Endothelial cell (in vitro differentiated cells): ENCODE measurements at places on chromosomes 5 and 9. TPM values are rescaled to one million over a fixed set of nuclear protein-coding genes. Genes with fewer than 3 reads are reported as not detected.
A peak's percentile ranks its signal among the peaks of the same experiment; 100 is the strongest.

DNA sequence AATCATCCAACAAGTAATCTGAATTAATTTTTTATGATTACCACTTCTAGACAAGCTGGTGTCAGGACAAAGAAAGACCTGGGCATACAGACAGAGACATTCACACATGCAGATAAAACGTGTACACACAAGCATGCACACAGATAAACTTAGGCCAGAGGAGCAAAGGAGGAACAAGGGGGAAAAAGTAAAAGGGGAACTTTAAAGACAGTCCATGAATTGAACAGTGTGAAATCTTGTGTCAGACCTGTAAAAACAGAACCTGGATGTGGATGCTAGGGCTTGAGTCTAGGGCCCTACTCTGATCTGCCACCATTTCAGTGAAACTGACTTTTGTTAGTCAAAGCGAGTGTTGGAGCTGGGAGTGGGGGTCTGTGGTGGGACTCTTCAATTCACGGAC lies 11.2 kb upstream of the ZSWIM6 start:
- DNase-seq = no peak

The SAXO1 gene
- total RNA-seq = not detected

DNA sequence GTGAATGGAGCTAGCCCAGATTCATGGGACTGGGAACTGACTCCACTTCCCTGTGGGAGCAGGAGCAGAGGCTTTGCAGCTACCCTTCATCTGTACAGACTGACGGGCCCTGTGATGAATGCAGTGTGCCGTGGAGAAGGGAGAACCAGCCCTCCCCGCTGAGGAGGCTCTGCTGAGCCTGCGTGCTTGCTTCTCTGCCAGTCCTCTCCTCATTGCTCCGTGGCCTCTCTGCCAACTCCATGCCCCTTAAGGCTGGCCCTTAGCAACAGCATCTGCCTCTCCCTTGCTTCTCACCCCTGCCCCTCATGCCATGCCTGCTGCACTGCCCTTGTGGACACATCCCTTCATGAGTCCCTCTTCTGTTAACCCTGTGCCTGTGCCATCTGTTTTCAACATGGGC lies 53.6 kb downstream of the GADD45G start:
- no peak for DNase-seq

GRCh38 chr5:43020399-43020746 lies 19.7 kb downstream of the ANXA2R start:
- DNase-seq = peak; percentile 13

- DNase-seq = peak; percentile 57
These were observed 4.8 kb downstream of the DNAJB5 start for GRCh38 chr9:34994260-34994899.

DNA sequence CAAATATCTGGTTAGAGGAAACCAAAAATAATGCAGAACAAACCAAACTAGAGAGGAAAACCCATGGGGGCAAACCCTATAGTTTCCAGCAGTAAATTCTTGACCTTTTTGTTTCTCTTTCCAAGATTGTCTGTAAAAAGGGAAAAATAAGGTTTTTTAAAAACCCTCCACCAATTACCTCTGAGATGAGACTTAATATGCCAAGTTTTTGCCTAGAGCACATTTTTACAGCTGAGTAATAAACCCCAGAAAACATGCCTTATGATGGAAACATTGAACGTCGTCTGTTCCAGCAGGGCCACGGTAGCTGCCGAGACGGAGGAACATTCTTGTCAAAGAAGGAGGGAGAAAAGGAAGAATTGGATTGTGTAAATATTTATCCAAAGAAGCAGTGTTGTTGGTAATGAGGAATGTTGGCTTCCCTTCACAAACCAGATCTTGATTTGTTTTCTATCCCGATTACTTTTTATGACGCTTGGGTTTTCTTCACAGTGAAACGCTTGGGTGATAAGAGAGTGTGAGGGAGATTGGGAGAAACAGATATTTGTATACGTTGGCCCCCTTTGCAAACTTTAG lies 17.3 kb upstream of the MSX2 start:
- DNase-seq = no peak

DNA sequence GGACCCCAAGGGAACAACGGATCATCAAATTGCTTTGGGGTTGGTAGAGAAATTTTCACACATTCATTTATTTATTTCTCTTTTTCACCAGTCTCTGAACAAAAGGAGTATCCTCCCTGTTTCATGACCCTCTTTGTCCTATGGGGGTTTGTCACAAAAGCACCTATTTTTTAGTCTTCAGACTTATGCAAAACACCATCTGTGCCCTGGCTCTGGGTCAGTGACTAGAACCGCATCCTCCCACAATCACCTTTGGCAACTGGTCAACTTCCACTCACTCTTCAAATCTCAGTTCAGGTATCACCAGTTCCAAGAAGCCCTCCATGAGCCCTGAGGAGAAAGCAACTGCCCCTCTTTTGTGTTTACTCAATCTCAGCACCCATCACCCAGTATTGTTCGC lies 395.7 kb downstream of the CDK5RAP2 start:
- DNase-seq = no peak

DNA sequence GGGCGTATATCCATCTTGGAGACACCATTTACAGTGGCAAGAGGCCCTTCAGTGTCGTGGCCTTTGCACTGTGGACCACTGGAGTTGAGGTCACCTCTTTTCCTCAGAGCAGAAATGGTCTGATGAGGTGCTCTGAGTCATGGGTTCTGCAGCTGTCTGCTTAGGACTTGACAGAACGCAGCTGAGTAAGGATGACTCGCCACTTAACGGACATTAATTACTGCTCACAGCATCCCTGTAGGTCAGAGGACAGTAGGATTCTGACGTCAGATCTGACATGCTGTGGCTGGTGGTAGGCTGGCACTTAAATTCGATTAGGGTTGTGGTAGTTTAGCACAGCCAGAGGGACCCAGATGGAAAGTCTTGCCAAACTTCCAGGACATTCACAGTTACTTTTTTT lies 479.4 kb downstream of the DMAC1 start:
- DNase-seq = no peak

GRCh38 chr5:172603251-172603806 lies 37.7 kb upstream of the NEURL1B start:
- DNase-seq = no peak

DNA sequence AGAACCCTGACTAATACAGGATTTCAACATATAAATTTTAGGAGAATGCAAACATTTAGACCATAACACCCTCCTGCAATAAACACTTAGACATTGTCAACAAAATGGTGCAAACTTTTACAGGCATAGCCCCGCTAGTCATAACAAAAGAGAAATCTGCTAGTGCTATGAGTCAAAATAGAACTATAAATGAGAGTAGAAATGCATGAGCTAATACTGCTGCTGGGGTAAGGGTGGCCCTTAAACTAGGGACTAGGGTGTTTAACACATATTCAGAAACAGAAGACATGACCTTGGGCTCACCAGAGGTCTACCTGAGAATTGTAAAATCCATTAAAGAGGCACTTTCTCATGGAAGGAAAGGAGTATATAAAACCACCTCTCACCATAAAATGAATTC lies 131.6 kb downstream of the TLR4 start:
- DNase-seq = no peak

- no peak for DNase-seq
These were observed 87.9 kb upstream of the TRIO start for GRCh38 chr5:14054965-14055963.

The HAVCR1 gene
- total RNA-seq = not detected

GRCh38 chr5:6448622-6449464 lies at the start of gene UBE2QL1:
TSS of gene UBE2QL1 (plus strand) at chr5:6448859. CDS start at chr5:6448894, 35 bp downstream.
- peak; percentile 18 for DNase-seq

DNA sequence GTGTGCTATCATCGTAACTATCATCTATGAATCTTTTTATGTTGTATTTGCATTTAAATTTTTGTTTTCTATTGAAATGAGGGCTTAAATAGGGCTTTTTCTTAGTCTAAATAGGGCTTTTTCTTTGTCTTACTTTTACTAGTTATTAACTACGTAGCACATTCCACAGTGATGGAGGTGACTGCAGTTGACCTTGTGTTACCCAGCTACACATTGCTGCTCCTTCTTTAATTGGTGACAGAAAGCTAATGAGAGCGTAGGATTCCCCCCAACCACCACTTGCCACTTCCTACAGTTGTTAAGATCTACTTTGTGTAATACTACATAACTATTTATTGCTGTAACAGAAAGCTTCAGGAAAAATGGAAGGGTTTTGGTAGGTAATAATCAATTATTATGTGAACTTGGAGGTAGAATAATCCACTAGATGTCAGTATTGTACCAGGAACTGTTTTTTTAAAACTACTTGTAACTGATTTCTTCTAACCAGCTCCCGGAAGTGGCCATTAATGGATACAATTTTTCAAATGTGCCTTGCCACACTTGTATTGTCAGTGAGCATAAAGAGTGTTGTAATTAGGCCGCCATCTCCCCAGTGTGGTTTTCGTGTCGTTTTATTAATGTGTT lies 18.0 kb downstream of the MTRR start:
- DNase-seq = no peak

GRCh38 chr5:62287237-62287636 lies 18.8 kb upstream of the KIF2A start:
- DNase-seq = no peak

- peak; percentile 38 for DNase-seq
These were observed 22.1 kb downstream of the SARDH start for GRCh38 chr9:133715866-133716563.

DNA sequence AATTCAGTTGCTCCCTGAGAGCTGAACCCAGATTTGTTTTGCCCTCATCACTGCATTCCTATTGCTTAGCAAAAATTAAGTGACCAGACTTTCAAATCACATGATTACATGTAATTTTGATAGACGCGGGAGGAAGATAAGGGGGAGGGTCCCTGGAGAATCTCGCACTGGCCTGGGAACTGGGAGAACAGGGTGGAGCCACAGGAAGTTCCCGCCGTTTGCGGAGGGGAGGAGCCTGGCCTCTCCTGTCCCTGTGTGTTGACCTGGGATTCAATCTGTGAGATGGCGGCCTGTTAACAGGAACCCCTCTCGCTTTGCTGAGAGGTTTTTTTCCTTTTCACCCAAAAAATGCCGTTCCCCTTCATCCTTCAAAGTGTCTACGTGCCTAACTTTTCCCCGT lies 142.9 kb upstream of the OR13F1 start:
- no peak for DNase-seq

DNA sequence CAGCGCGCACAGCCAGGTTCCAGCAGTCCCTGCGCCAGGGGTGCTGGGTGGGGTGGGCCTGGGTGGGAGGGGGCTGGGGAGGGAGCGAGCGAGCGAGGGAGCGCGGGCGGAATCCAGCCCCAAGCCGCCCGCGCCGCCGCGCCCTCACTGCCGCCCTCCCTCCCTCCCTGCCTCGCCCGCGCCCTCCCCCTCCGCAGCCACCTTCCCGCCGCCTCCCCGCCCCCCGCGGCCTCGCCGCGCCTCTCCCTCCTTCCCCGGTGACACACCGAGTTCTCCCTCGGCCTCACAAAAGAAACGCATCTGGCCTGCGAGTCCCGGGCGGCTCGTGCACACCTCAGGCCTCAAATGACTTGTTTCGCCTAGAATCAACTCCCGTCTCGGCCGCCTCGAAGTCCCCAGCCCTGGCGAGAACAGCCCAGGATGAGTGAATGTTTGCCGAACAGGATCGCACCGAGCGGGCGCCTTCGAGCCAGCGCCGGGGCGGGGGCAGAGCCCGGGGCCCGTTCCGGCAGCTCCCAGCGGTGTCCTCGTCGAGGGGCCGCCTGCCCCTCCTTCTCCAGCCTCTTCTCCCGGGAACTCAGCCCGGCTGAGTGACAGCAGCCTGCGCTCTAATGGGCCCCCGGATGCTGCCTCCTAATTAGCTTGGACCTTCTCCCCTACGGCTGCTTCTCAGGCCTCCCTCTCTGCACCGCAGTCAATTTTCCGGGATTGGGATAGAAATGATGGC lies 371 bp upstream of the PITX1 start:
- DNase-seq = no peak

DNA sequence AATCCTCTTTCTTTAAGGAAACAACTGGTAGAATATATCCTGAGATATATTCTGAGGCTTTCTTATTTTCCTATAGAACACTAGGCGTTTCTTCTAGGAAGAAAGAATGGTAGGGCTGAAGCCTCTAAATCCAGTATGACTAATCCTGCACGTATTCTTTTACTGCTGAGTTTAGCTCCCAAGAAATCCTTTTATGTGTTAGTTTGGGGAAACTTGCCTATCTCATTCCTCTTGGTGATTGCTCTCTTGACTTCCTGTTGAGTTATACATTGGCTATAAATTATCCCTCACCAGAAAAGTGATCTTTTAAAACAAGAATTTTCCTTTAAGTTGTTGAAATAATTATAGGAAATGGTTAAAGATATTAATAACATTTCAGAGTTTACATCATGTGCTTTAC lies 422.9 kb downstream of the TMEM161B start:
- DNase-seq = no peak

DNA sequence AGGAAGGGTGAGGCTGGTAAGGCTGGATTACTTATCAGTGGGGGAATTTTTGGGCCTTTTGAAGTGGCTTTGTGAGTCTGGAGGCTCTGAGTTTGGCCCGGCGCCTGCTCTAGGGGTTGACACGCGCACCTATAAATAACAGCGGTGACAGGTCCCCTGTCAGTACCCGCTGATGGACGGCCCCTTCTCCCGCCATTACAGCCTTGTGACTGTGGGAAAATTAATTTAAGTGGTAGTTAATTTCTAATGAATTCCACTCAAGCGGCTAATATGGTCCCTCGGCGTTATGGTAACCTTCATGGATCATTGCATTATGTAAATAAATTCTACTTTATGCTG lies 16.5 kb downstream of the MRPL36 start:
- DNase-seq = no peak

DNA sequence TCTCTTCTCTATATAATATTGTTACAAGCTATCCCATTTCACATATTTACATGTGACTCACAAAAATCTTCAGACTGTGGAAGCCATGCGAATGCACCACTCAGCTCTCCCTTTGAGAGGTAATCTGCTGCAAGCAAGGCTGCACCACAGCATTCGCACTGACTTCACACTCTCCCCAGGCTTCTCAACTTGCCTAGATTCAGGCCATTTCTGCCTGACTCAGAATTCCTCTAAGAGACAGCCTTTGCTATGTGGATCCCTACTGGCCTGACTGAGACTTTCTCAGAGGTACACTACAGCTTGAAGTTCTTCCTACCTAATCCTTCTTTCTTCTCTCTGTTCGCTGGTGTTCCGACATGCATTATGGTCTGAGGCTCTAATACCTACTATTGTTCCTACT lies 21.1 kb upstream of the DMRTA1 start:
- DNase-seq = no peak

DNA sequence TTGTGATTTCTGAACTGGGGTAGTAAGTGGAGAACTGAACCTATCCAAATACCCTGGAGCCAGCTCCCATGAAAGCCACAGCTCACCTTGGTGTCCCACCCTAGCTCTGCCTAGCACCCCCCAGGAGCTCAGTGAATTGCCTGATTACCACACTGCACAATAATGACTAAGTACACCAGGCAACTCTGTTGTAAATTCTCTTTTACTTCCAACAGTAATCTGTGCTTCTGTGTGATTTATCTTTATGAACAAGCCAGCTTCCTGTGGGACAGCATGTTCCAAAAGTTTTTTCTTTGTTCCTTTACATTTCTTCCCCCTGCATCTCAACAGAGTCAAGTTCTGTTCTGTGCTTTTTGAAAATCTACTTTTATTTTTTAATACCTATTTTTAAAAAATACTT lies 22.1 kb upstream of the GRPEL2 start:
- DNase-seq = no peak

The ZBTB34 gene
- total RNA-seq = 22.9 TPM

- no peak for DNase-seq
These were observed 41.7 kb downstream of the UNC5A start for GRCh38 chr5:176851871-176852658.
